ENCODE measurements at places on chromosomes 1 and 21.

- no peak for DNase-seq
These were observed 140.0 kb downstream of the OMA1 start for GRCh38 chr1:58406301-58407071.

- DNase-seq, result no peak
These were observed 5.8 kb downstream of the C21orf91 start for GRCh38 chr21:17813353-17813752.

- no peak for DNase-seq
These were observed at the start of the genes SHE and TDRD10 for GRCh38 chr1:154502066-154502743. Gene SHE, minus strand, starts transcription at chr1:154502412. Its CDS starts 386 bp downstream, at chr1:154502026. Gene TDRD10, plus strand, starts transcription at chr1:154502219. Its CDS starts 4,685 bp downstream, at chr1:154506904.

DNA sequence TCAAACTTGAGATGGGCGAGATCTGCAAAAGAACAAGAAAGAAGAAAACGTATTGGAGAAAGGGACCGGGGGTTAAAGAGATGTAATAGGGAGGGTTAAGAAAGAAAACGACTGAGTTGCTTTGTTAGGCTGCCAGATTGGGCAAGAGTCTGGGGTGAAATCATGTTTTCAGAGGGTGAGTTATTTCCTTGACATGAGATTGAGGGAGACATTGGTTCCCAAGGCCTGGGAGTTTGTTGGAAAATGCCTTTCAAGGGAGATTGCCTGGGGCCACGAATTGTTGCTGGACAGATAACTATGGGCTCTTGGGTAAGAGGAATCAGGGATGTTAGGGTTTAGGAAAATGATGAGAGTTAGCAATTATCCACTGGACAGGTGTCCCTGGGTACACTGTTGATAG is 776 bp upstream of the CADM3 start:
- no peak for DNase-seq

GRCh38 chr21:40847951-40848350 is 993 bp upstream of the DSCAM start:
- no peak for DNase-seq

All from HFF-Myc (cell line).